ENCODE measurements at places on chromosomes 7 and 10.

- no peak for DNase-seq
These were observed 48.7 kb downstream of the LSMEM1 start for GRCh38 chr7:112529521-112529920.

DNA sequence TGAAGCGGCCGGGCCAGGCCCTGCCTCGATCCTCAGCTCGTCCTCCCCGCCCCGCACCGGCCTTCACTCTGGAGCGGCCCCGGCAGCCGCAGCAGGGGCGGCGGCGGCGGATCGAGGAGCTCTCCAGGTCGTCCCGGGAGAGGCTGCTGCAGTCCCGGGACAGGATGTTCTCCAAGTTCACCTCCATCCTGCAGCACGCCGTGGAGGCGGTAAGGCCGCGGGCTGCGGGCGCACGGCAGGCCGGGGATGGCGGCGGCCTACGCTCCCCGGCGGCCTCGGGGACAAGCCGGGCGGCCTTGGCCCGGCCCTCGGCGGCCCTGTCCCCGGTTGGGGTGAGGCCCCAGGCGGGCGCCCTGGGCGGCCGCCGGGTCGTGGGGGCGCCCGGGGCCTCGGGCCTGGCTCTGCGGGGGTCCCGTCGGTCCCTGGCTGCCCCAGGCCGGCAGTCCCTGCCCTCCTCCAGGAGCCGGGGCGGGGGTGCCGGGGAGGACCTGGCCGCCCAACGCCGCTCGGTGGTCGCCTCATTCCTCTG, 399 bp downstream of the FHIP2A start:
- DNase-seq, result peak; percentile 43

GRCh38 chr7:138690495-138690894, 10.7 kb downstream of the SVOPL start:
- DNase-seq, result no peak

DNA sequence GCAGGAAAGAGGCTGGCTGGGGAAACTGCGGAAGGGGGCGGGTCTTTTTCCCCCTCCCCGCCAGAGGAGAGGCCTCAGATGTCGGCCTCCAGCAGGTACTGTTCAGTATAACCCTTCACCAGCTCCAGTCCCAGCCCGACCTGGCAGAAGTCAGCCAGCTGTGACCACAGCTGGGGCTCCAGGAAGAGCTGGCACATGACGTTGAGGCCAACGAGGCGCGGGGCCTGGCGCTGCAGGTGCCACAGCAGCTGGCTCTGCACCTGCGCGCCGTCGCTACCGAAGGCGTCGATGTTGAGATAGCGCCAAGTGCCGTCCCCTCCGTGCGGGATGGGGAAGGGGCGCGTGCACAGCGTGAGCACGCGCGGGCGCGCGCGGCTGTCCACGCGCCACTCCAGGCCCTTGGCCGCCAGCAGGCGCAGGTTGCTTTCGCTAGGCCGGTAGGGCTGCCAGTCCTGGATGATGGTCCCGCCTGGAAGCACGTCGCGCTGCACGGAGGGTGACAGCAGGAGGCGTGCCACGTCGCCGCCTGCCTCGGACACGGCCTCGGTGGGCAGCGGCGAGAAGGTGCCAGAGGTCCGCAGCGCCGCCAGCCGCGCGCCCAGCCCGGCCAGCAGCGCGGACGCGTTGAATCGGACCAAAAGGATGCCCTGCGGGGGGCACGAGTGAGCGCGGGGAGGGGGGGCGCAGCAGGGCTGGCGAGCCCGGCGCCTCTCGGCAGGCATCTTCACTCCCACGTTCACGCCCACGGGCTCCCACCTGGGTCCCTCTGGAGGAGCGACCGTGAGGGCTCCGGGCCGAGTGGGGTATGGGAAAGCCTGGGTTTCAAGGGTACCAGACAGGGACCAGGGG, 6.9 kb upstream of the VGF start:
- no peak for DNase-seq

- DNase-seq, result no peak
These were observed 180.2 kb downstream of the FRMD4A start for GRCh38 chr10:14150526-14150925.

DNA sequence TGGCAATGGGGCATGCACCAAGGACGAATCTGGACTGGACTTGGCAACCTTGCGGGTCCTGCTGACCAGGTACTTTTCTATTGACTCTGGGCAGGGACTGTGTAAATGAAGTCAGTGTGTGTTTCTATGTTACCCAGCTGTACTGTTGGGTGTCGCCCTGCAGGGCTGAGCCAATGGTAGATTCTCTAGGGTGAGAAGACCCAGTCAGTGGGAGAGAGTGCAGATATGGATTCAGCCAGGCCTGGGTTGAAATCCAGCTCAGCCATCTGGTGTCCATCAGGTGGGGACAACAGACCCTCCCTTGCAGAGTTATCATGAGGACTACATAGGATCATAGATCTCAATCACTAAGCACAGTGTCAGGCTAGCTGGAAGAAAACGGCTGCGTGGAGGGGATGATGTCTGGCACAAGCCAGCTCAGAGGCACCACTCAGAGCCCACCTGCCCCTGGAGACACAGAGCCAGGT, 4.9 kb upstream of the PPIF start:
- DNase-seq, result no peak

DNA sequence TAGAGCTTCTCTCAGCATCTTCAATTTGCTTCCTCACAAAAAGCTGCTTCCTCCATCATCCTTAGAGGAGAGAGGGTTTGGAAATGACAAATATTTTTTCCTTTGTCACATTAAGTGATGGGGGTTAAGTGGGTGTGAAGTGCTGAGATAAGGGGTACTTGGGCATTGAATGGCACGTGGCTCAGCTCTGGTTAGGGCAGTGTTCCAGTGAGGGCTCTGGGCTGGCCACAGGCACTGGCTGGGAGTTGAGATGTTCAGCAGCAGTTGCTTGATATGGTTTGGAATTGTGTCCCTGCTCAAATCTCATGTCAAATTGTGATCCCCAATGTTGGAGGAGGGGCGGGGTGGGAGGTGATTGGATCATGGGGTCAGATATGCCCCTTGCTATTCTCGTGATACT, 33.7 kb upstream of the CHCHD3 start:
- no peak for DNase-seq

GRCh38 chr7:26439521-26440232, 148.0 kb downstream of the SNX10 start:
- DNase-seq, result no peak

- DNase-seq, result no peak
These were observed 291.6 kb upstream of the SEMA3C start for GRCh38 chr7:81210137-81211064.

DNA sequence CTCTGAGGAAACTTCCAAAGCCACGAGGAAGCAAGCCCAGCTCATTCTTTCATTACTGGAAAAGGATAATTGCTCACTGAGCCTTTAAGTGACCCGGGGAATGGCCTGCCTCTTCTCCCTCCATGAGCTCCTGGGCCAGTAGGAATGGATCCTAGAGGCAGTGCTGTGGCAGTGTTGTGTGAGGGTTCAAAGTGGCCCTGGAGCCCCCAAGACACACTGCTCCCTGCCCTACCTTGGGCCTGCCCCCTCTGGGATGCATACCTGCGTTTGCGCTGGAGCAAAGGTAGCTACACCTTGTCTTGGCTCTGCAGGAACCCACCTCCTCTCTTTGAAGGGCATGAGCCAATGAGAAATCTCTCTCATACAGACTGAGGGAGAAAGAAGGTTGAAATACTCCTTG, 115.8 kb upstream of the ANLN start:
- no peak for DNase-seq

- DNase-seq, result no peak
These were observed 117.2 kb downstream of the CDH23 start for GRCh38 chr10:71513936-71514335.

DNA sequence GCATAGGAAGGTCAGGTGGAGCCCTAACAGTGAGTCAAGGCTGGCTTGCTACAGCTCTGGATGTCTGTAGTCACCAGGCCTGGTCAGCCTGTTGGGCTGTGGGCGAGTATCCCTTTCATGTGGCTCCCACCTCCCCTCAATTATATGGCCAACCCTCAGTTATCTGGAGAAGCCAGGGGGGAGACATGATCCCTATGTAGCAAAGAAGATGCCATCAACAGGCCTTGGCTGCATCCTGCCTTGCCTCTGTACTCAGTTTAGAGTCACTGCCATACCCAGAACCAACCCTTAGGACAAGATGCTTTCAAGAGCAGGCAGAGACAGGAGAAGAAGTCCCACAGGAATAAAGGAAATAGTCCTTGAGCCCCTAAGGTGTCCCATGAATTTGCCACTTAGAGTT, 763.9 kb downstream of the GRID1 start:
- DNase-seq, result no peak

GRCh38 chr7:51288896-51289622, 27.6 kb downstream of the COBL start:
- no peak for DNase-seq

DNA sequence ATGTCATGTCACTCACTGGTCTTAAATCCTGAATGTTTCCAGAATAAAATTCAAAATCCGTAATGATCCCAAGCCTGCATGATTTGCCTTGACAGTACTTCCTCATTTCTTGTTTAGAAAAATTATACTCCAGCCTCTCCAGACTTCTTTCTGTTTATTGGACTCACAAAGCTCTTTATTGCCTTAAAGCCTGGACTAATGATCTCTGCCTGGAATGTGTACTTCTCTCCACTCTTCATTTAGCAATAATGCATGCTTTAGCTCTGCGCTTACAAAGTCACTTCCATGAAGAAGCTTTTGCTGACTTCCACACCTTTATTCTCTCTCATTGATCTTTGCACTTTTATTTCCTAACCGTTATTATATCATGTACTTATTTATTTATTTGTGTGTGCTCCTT, 27.4 kb upstream of the SLC26A3 start:
- DNase-seq, result no peak

- no peak for DNase-seq
These were observed 71.2 kb upstream of the FAM20C start for GRCh38 chr7:121002-121785.

GRCh38 chr10:107689323-107689722, 524.8 kb upstream of the SORCS1 start:
- no peak for DNase-seq

GRCh38 chr10:80500572-80501380, 36.9 kb upstream of the SH2D4B start:
- DNase-seq, result peak; percentile 46

DNA sequence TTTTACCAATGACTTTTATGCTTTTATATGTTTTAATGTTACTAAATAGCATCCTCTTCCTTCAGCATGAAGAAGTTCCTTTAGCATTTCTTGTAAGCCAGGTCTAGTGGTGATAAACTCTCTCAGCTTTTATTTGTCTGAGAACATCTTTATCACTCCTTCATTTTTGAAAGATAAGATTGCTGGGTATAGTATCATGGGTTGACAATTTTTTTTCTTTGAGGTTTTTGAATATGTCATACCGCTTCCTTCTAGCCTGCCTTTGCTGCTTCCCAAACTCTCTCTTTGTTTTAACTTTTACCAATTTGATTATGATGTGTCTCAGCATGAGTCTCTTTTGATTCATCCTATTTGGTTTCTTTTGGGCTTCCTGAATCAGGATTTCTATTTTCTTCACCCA, 108.2 kb upstream of the KAT6B start:
- no peak for DNase-seq

DNA sequence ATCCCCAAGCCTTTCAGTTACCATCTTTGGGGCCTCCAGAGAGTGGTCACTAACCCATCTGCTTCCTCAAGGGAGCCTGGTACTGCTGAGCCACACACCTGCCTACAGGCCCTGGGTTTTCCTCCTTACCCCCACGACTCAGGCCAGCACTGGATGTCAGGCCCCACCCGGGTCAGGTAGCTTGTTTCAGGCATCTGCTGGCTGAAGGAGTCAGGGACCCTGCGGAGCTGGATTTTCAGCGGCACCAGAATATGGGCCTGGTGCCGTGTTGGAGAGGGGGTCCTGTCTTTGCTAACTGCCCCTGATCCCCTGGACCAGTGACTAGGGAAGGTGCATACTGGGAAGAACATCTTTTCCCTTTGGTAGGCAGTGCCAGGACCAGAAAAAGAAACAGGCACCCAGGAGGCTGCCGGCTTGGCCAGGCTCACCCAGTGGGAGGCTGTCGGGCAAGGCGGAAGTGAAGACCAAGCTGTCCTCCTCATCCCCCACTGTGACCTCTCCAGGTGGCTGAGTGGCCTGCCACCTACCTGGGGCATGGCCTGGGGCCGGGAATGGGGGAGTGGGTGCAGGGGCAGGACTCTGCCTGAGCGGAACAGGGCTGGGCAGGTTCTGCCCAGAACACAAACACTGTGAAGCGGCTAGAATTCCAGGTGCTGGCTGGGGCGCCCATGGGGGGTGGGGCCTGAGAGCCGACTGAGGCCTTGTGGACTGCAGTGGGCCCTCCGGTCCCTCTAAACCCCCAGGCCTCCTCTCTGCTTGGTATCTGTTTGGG, 12.4 kb upstream of the SAMD8 start:
- DNase-seq, result no peak

DNA sequence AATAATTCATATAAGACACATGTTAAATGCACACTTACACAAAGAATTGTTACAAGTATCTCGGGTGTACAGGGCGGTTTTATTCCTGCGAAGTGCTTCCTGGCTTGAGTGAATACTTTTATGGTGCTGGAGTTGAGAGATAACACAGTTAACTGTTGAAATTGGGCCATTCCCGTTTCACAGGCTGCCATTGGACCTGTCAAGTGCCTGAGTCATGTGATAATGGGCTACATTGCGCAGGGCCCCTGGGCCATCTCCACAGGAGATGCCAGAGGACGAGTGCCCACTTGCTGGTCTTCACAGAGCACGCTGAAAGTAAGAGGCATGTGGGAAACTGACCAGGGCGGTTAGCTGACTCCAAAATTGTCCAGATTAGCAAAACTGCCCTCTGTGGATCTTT, 4.8 kb downstream of the FBH1 start:
- DNase-seq, result no peak

GRCh38 chr10:48773580-48773979, 88.9 kb downstream of the WDFY4 start:
- no peak for DNase-seq

DNA sequence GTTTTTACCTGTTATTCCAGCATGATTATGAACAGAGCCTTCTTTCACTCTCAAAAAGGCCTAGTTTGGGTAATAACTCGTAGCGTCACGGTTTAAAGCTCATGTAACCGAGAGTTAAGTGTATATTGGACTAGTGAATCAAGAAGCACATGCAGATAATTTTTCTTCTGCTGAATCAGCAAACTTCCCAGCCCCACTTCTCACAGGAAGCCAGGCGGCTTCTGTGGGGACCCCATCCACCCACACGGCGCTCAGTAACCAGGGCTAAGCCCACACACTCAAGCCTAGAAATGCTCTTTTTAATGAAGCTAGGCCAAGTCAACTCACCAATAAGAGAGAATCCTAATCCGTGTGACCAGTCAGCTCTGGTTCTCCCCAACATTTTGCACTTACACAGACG, 191.2 kb upstream of the MGMT start:
- DNase-seq, result no peak

DNA sequence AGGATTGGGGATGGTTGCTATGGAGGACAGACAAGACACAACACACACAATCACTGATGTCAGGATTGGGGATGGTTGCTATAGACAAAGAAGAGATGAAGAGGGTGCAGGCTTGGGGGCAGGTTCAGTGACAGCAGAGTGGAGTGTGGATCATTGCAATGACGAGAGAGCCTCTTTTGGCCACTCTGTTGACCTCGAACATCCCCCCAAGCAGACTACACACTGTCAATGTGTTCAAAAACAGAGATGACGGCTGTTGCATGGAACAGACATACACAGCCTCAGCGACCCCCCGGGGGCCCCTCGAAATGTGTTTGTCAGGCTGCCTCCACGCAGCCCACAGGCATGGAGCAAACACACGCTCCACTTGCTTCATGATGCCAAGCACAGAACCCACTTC, 133.0 kb downstream of the PTPRN2 start:
- no peak for DNase-seq
